ENCODE measurements at places on chromosomes 7 and 10. TPM values are rescaled to one million over a fixed set of nuclear protein-coding genes. Genes with fewer than 3 reads are reported as not detected.

GRCh38 chr7:128763541-128763940, 12.1 kb downstream of the OPN1SW start:
- no peak for ATAC-seq

MOGAT3 gene
- not detected for total RNA-seq

- no peak for ATAC-seq
Measured at GRCh38 chr7:94623820-94624219, 32.1 kb downstream of the SGCE start.

CH25H gene
- total RNA-seq, result 4.3 TPM

- ATAC-seq, result no peak
Measured at GRCh38 chr7:155512246-155512887, 34.0 kb downstream of the CNPY1 start.

CUBN gene
- total RNA-seq, result 1.5 TPM

GRCh38 chr7:75650062-75650461, 88.7 kb downstream of the HIP1 start:
- no peak for ATAC-seq

DNA sequence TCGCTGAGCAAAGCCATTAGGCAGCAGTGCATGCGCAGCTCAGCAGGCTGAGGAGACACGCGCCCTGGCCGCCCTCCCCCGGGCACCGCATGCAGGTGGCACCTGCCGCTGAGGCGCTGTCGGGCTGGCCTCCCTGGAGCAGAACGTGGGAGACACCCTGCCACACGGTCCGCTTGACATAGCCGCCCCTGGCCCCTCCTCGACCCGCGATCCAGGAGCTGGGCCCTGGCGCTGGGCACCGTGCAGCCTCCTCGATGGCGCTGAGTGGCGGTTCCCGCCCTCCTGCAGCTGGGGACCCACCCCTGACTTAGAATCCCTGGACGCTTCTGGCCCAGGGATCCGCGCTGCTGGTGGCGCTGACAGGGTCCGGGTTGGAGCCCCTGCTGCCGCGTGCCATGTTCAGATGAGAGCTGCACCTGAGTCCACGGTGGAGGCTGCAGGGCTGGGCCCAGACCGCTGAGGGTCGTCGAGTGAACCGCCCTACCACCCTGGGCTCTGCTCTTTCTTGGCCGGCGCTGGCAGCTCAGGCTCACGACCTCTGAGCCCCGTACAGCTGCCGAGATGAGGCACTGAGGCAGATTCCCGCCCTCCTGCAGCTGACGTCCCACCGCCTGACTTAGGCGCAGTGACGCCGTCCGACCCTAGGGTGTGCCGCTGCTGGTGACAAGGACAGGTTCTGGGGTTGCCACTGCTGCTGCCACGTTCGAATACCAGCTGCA, 116.8 kb downstream of the OR13A1 start:
- no peak for ATAC-seq

VPS50 gene
- total RNA-seq, result 29.3 TPM

DGKI gene
- total RNA-seq, result 1.3 TPM

SPAM1 gene
- 0.14 TPM for total RNA-seq

GRCh38 chr7:85413718-85414117, 226.9 kb upstream of the SEMA3D start:
- no peak for ATAC-seq

GRCh38 chr10:77949167-77949566, 22.6 kb upstream of the DLG5 start:
- no peak for ATAC-seq

POLD2 gene
- total RNA-seq, result 148 TPM

DNA sequence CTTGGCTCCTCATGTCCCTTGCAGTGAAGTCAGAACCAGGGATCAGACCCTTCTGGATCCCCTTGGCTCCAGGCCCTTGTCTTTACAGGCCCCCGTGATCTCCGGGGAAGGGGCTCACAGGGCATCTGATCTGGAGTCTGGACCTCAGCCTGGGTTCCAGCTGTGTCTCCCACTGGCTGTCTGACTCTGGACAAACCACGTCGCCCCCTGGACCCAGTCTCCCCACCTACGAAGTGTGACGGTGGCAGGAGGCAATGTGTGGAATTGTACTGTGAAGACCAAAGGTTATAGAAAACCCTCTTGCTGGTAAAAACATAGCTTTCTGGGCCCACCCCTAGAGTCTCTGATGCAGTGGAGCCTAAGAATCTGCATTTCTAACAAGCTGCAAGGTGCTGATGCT, 15.5 kb upstream of the C10orf71 start:
- no peak for ATAC-seq

GRCh38 chr7:94969434-94970084, 62.2 kb downstream of the PPP1R9A start:
- ATAC-seq, result no peak

- peak; percentile 25 for ATAC-seq
Measured at GRCh38 chr10:119687192-119688032, 36.2 kb downstream of the BAG3 start.

DNA sequence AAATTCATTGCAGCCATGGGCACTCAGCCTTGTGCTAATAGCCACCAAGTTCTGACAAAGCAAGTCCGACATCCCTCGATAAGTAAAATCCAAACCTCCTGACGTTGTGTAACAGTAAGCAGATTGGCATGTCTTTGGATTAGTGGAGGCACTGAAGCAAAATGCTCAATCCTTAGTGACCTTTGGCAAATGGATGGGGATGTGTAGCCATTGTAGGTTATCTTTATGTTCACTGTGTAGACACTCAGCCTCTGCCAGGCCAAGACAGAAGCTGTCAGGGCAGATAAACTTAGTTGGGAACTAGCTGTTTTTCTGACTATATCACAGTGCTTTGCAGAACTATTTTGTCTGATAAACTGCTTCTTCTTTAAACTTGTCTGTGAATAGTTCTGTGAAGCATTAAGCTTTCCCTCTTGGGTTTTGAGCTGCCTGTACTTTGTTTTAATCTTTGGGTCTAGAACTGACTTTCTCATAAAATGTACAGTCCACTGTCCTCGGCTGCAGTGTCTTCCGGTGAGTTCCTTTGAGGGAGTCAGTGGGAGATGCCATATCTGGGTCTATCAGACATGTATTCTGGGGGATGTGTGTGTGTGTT, 220.8 kb downstream of the LRMDA start:
- no peak for ATAC-seq

PHKG1 gene
- 3.2 TPM for total RNA-seq

SFRP4 gene
- total RNA-seq, result 2.5 TPM

DNA sequence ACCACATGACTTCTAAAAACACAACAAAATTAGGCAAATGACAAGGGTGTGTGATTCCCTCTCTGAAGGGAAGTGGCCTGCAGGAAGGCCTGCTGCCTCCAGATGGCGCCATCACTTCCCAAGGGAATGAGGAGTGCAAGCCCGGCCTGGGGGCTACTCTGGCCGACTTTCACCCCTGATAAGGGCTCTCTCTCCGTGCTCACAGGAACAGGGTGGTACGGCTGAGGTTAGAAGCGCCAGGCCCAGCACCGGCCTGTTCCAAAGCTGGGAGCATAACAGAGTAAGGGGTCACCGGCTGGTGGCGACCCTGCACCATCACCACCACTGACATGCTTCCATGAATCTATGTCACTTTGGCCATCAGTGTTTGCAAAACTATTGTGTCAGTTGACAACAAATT, 13.1 kb downstream of the RBP3 start:
- ATAC-seq, result peak; percentile 77

SAMD8 gene
- 15.3 TPM for total RNA-seq

- ATAC-seq, result no peak
Measured at GRCh38 chr10:123205041-123205440, 50.8 kb downstream of the BUB3 start.

GRCh38 chr10:178208-178607, 43.0 kb downstream of the ZMYND11 start:
- ATAC-seq, result no peak

GRCh38 chr10:97574374-97575126, 2.0 kb downstream of the ANKRD2 start:
- ATAC-seq, result peak; percentile 76

DNA sequence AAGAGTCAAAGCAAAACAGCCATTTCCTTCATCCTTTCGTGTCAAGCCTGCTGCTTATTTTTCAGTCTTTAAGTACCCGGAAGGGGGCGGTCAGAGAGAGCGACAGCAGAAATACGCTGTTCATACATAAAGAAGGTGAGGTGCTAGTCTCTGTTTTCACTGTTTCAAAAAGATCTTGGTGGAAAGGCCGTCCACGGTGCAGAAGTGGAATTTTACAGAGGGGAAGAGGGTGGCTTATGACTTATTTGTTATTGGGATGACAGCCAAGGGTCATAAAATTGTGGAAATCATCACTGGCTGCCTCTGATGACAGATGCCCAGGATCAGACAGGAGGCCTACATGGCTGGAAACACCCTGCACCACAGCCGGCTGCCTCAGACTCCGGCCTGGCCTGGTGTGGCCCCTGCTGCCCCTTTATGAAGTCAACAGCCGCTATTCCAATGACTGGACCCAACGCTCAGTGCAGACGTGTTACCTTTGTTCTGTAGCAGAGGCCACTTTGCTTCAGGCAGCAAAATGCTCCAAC, 57.0 kb downstream of the HIPK2 start:
- ATAC-seq, result peak; percentile 42

DNA sequence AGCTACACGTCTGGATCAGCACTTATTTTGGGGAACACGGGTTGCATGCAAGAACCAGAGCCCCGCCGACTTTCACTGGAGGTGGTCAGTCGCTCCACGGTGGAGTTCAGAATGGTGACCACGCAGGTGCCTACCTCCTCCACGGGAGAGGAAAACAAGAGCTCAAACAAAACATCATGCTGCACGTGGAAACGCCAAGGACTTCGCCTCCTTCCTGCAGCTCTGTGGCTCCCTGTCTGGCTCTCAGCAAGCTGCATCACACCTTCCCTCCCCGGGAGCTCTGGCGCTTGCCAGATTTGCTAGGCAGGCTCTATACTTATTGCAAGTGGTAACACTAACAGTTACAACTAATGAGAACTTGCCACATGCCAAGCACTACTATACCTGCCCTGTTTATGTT, 26.0 kb downstream of the GSDME start:
- ATAC-seq, result no peak

DNA sequence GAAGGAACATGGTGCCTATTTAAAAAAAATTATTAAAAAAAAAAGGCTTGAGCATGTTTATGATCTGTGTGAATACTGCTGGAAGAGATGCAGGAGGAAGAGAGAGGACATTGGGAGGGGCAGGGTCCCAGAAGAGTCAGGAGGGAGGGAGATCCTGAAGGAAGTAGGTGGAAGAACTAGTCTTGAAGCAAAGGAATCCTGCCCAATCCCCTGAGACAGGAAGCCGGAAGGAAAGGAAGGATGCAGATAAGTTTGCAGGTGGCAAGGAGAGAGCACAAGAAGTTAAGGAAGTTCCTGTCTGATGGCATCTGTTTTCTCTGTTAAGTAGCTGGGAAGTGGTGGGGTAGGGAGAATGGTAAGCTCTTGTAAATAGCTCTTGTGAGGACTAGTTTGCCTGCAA, 318.5 kb downstream of the DOCK4 start:
- ATAC-seq, result no peak

PRTFDC1 gene
- 10.2 TPM for total RNA-seq

DNA sequence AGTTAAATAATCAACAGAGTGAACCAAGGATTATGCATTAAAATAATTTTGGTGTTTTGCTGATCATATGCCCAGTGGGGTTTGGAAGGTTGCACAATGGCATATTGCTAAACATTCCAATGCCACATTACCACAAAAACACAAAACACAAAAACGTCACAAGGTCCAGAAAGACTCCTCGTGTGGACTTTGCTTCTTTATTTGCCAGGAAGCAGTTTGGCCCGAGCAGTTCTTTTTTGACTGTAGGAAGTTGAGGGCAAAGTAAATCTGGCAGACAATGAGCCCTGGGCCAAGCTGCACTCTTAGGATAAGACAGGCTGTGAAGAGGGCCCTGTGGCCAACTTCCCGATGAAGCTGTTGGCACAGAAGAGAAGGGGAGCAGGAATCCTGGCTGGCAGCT, 39.2 kb upstream of the SLC35B4 start:
- no peak for ATAC-seq

DNA sequence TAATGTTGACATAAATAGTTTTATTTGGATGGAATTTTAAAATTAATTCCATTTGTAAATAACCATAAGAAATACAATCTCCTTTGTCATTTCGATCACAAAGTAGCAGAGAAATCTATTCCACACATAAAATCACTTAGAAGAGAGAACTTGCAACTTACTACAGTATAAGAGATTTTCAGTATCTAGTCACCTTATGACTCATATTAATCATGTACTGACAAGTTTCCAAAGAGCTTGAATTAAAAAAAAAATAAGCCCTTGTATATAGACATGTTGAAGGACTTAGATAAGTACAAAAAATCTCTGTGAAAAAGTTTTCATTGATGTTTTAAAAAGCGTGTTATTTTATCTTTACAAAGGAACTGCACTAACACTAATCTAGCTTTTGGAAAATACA, 207.1 kb upstream of the ETV1 start:
- ATAC-seq, result no peak

DNA sequence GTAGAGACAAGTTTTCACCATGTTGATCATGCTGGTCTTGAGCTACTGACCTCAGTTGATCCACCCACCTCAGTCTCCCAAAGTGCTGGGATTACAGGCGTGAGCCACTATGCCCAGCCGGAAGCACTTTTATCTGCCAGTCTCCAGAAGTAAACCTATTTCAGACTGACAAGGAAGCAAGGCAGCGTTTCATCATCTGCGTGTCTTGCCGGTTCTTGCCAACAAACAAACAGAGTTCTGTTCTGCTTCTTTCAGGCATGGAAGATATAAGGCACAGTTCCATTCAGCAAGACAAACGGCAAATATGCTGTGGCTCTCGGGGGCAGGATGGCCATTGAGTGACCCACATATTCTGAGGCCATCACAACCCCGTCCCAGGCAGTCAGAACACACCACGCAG, 15.5 kb upstream of the LARP4B start:
- ATAC-seq, result no peak

ST8SIA6 gene
- total RNA-seq, result 0.21 TPM

ITPRID1 gene
- total RNA-seq, result 1.1 TPM

GRCh38 chr7:150965273-150965830, 12.8 kb downstream of the KCNH2 start:
- no peak for ATAC-seq

DNA sequence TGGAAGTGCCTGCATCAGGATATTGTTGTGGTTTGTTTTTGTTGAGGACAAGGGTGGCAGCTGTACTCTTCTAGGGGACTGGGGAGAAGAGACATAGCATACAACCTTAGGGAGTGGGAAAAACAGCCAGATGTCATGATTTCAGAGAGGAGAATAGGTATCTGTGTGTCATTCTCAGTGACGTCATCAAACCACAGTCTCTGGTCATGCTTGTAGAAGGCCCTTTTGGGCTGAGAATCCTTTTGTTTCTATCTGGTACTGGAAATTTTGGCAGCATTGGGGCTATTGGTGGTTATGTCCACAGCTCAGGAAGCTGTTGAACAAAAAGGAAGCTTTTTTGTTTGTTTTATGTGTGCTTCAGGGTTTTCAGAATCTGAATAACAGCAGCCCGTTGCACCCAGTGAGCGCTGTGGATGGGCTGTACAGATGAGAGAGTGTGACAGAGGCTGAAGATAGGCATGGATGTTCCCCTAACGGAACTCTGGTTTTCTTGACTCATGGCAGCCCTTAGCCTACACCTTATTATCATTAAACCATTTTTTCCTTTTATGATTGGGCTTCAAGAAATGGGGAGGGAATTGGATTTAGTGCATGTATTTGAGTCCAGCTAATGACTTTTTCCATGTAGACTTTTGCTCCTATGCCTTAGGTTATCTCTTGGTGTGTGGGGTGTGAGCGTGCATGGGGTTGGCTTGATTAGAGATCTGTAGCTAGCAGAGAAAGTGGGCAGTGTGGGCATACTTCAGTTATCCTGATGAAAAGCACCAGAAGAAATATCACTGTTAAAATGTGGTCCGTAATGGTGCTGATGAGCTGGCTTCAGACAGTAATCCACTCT, 65.7 kb downstream of the SND1 start:
- no peak for ATAC-seq

PSMG3 gene
- total RNA-seq, result 51.0 TPM

PDZD8 gene
- total RNA-seq, result 24.9 TPM

SPDYE5 gene
- 0.65 TPM for total RNA-seq

GRM3 gene
- total RNA-seq, result 0.40 TPM

Data from motor neuron (in vitro differentiated cells).